Stimulated activated CD4-positive, alpha-beta T cell treated with anti-CD3 and anti-CD28 coated beads, Interleukin-12 subunit alpha, Interleukin-12 subunit beta, amount 100 ng/mL, for 24 hours (primary cell): ENCODE measurements at places on chromosomes 3 and 15.

DNA sequence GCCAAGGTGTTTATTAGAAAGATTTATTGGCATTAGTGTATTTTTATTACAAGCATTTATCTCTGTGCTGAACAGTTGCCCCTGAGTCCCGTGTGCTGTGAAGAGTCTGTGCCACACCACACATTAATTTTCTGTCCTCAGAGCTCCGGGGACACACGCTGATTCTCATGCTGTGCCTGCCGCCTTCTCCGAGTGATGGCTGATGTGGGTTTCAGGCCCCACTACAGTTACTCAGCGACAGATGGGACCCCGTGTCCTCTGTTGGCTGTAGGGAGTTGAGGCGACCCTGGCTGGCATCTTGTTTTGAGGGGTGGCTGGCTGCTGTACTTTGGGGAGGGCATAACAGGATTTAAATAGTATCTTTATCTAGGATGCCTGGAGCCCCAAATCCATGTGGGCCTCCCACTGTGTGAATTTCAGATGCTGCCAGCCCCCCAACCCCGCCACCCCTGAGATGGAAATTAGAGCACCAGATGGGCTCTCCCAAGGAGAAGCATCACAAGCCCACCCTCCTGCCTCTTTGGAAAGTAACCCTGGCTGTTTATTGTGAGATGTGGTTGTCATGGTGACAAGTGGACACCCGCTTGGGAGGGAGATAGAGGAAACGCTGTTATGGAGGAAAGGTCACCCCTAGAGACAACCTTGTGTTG, 185.6 kb downstream of the APBA2 start:
- DNase-seq: no peak

DNA sequence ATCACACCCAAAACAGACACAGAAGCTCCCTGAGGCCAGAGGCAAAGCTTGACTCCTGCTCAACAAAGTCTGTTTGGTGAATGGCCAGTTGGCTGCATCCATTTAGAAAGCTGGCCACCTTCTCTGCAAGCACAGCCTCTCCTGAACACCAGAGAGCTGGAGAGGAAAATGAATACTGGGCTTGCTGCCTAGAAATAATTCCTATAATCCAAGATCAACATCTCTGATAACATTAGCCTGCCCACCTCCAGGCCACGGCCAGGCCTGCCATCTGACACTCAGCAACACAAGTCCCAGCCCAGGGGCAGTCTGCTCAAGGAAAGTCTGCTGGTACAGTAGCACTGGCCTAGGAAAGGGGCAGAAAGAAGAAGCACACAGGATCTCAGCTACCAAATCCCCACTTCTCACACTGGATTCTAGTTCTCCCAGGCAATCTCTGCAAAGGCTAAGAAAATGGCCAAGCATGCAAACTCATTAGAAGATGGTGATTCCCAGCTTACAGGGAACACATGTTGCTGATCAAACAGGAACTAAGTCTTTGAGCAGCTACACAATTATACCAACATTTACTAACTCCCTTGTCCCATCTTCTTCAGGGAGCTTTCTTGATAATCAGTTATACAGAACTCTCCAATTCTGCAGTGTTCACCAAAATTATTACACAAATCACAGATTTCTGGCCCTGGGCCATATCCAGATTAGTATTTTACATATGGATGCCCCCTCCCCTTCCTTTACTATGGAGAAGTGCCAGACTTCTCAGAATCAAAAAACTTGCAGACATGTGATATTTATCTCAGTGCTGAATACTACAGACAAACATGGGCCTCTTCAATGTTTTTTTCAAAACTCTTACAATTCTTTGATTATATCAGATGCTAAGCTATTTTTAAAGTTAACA, 9.9 kb downstream of the TBC1D2B start:
- no peak for DNase-seq

DNA sequence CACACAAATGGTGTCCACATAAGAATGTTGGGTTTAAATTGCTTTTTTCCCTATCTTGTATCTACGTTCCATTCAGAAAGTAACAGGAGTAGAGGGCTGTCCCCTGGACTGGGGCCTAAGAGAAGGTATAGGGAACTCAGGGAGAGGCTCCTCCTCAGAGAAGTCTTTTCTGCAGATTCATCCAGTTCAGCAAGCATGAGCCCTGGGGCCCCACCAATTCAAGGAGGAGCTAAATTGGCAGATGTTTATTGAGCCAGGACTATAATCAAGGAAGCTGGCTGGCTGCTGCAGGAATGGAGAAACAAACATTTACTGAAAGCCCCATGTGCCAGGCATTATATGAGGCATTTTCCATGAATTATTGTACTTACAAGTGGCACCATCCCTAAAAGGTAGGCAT, 22.1 kb upstream of the LARS2 start:
- no peak for DNase-seq

DNA sequence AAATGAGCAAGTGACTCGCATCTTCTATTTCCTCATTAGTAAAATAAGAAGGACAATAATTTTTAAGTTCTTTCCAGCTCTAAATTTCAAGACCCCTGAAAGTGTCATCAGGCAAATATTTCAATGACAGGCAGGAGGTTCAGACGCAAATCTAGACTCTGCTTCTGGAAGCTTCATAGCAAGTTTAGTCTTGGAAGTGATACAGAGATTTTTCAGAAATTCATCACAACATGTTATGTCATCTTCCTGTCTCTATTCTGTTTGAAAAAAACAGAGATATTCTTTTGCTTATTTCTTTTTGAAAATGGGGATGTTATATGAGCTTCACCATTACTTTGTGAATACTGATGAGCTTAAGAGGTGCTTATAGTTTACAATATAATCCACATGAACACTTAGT, 74.0 kb downstream of the C3orf85 start:
- DNase-seq: no peak

- no peak for DNase-seq
Measured at GRCh38 chr3:142355692-142356091, 92.1 kb downstream of the XRN1 start.

- DNase-seq: no peak
Measured at GRCh38 chr3:51371943-51372557, 13.0 kb upstream of the MANF start.

- no peak for DNase-seq
Measured at GRCh38 chr3:45343947-45344346, 44.4 kb upstream of the LARS2 start.

- DNase-seq: no peak
Measured at GRCh38 chr3:190617185-190617584, 103.3 kb downstream of the IL1RAP start.

DNA sequence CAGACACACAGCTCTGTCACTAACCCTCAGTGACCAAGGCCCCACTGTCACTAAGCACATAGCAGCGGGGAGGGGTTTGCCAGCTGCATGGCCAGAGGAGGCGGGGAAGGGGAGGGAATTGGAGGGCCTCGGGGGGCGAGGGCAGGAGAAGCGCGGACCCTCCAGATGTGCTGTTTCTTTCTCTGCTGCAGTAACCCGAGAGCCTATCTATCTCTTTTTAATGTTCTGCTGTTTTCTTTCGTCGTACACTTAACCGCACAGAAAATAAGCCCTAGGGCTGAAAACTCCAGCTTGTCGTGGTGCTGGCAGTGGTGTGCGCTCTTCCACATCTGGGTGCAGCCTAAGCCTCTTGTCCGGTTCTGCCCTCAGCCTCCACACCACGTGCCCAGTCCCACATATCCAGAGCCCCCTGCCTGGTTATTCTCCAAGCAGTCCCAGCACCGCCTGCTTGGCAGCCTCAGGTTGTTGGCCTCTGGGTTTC, 51.1 kb downstream of the BDH1 start:
- no peak for DNase-seq

DNA sequence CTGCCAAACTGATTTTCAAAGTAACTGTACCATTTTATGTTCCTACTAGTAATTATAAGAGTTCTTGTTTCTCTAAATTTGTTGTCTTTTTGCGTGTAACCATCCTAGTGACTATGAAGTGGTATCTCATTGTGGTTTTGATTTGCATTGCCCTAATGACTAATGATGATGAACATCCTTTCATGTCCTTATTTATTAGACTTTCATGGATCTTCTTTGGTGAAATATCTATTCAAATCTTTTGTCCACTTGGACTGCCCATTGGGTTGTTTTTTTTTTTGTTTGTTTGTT, 3.6 kb downstream of the OXSR1 start:
- no peak for DNase-seq

- no peak for DNase-seq
Measured at GRCh38 chr3:104909198-104909597, 457.5 kb upstream of the ALCAM start.

- no peak for DNase-seq
Measured at GRCh38 chr3:149011676-149012075, 20.3 kb downstream of the GYG1 start.

DNA sequence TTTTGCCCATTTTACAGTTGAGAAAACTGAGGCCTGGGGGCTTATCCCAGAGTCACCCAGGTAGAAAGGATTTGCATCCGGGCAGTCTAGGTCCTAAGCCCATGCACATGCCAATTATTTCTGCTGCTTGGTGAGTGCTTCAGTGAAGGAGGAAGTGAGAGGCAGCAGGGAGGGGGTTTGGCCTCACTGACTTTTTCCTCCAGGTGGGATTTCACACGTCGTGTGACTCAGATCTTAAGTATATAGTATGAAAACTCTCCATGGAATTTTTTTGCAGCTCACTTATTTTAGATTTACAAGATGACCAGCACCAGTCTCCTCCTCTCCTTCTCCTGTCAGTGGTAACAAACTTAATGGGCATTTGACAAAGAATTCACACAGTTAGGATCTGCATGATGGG, 4.6 kb downstream of the ITGA11 start:
- no peak for DNase-seq

- no peak for DNase-seq
Measured at GRCh38 chr3:59517388-59517787, 467.6 kb upstream of the CFAP20DC start.

GRCh38 chr3:192433704-192434103, 293.6 kb downstream of the FGF12 start:
- no peak for DNase-seq

DNA sequence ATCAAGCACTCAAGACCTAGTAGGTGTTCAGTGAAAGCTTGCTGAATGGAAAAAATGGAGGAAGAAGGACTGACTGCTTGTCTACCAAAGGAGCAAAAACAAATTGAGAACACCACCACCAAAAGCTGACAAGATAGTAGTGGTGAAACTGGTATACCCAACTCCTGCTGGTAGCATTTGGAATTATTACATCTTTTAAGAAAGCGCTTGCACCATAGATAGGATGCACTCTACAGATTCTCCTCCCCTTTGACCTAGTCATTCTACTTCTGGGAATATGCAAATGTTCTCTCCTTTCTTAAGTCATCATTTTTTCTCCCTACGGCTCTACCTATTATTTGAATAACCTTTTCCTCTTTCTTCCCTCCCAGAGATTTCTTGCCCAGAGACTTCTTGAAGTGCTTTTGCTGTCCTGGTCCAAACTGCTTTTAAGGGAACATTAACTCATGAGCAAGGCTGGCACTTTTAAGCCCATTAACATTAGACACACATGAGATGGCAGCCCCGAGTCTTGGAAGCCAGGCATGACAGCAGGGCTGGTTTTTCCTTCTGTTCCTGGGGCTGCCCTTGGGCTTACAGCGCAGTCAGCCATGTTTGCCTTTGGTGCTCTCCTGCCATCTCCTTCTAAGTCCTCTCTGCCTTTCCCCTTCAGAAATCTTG, 75.0 kb upstream of the TLE3 start:
- DNase-seq: no peak

DNA sequence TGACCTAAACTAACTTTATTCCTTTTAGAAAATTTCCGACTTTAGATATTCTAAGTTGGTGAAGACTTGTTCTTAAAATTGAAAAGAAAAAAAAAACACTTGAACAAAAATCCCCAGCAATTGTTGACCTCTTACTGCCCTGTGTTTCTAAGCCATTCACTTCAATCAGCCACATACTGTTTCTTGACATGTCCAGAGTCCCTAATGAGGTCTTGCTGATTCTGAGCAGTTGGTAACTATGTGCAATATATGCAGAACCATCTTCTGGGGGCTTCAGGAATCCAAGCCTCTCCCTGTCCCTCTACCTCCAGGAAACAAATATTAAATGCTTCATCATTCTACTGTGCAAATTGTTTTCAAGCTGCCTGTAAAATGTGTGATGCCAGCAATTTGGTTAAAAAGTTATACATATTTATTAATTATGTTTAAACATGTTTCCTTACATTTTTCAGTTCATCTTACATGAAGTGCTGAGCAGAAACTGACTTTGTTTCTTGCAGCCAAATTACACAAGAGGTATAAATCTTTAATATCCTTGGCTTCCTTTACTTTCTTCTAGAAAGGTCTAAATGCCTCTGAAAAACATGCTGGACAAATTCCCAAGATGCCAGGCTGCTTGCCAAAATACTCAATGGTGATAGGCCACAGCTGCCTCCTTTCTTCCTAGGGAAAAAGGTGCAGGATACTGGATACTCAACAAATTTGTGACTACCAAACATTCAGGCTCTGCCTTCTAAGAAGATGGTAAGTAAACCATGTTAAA, 19.8 kb upstream of the GYG1 start:
- DNase-seq: no peak

DNA sequence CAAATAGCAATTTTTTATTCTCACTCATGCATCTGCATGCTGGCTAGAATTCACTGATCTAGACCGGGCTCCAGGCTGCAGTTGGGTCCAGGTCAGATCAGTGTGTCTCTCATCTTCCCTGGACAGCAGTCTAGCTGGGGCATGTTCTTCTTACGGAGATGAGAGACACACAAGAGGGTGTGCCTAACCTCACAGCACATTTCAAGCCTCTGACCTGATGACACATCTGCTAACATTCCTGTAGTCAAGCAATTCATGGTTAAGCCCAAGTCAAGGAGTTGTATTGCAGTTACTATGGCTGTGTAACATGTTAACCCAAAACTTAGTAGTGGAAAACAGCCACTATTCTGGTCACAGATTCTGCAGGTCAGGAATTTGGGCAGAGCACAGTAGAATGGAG, 13.1 kb downstream of the BSN start:
- DNase-seq: no peak

- no peak for DNase-seq
Measured at GRCh38 chr3:100079328-100079727, 35.0 kb downstream of the FILIP1L start.

GRCh38 chr15:58146749-58147148, 8.6 kb downstream of the AQP9 start:
- DNase-seq: no peak

GRCh38 chr15:77974098-77974414, 103.5 kb downstream of the TBC1D2B start:
- no peak for DNase-seq

GRCh38 chr3:37582086-37582485, 279.6 kb upstream of the CTDSPL start:
- no peak for DNase-seq

DNA sequence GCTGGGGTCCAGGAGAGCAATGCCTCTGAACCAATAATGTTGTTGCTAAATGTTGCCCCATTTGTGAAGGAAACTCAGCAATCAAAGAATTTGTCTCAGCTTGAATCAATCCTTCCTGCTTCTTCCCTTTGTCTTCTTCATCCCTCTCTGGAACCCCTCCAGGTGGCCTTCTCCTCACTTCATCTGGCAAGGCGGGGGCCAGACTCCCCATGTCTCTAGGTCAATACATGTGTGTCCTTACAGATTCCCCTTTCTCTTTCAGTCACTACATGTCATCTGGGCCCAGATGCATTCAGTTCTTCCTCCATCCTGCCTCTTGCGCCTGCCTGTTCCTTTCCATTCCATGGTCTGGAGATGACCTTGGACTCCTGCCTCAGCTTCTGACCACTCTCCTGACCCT, 8.0 kb upstream of the LTF start:
- no peak for DNase-seq

- no peak for DNase-seq
Measured at GRCh38 chr3:14538451-14539088, 1.6 kb downstream of the GRIP2 start.
